ENCODE measurements at places on chromosomes 2 and 18.

- no peak for DNase-seq
These were observed 150.6 kb upstream of the MAPRE2 start for GRCh38 chr18:34890486-34891085.

- DNase-seq, result no peak
These were observed 430.2 kb upstream of the PIK3C3 start for GRCh38 chr18:41524674-41525470.

- DNase-seq, result no peak
These were observed 445.1 kb upstream of the SPRED2 start for GRCh38 chr2:65877331-65878010.

- no peak for DNase-seq
These were observed 56.8 kb downstream of the GTF3C3 start for GRCh38 chr2:196742685-196743084.

GRCh38 chr2:75560022-75560767 lies 544 bp downstream of the EVA1A start:
- peak; percentile 65 for DNase-seq

GRCh38 chr2:159034713-159035112 lies 66.3 kb downstream of the TANC1 start:
- no peak for DNase-seq

- peak; percentile 91 for DNase-seq
These were observed 47.4 kb downstream of the LRRFIP1 start for GRCh38 chr2:237674731-237675276.

GRCh38 chr18:57466307-57466706 lies 31.1 kb downstream of the ONECUT2 start:
- DNase-seq, result no peak

DNA sequence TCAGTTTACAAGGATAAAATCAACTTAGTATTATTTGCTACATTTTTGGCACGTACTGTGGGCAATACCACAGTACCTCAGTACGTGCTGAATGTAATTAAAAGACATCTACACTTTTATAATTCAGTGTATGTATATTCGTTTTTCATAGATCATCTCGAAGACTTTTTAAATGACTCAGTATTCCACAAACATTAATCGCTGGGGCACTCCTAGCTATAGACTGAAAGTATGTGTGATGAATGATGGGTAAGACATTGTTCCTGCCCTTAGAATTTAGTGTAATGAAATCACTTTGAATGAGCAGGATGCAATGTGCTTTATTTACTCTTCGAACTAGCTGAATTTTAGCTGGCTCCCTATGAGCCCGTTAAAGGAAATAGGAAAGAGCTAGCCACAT lies 245.6 kb upstream of the RASGRP3 start:
- DNase-seq, result no peak

- no peak for DNase-seq
These were observed 152.5 kb upstream of the SKOR2 start for GRCh38 chr18:47403949-47404348.

DNA sequence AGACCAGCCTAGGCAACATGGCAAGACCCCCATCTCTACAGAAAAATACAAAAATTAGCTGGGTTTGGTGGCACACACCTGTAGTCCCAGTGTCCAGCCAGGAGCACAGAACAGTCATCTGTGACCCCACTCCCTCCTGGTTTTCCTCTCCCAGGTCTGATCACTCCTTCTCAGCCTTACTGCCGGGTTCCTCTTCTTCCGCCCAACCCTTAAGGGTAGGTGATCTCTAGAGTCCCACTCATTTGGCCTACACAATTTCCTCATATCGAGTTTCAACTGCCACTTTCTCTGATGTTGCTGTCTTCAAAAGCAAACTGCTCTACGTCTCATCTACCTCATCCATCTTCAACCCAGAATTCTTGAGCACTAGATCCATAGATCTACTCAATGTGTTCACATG lies 13.4 kb upstream of the MAT2A start:
- no peak for DNase-seq

- no peak for DNase-seq
These were observed 247.8 kb downstream of the PAX3 start for GRCh38 chr2:222050981-222051380.

DNA sequence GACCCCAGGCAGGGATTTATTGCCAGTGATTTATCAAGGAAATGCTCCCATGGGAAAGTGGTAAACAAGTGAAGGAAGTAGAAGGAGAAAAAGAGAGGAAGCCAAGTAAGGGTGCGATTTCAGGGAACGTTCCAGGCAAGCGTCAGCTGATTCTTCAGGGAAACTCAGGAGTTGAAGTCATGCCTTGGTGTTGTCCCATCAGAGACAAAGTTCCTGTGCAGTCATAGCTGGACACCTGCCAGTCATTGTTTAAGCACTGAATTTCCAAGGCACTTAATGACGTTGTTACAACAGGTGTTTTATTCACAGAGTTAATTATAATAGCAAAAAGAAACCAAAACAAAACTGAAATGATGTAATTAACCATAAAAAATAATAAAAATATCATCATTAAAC lies 381.8 kb upstream of the CRIM1 start:
- peak; percentile 76 for DNase-seq

DNA sequence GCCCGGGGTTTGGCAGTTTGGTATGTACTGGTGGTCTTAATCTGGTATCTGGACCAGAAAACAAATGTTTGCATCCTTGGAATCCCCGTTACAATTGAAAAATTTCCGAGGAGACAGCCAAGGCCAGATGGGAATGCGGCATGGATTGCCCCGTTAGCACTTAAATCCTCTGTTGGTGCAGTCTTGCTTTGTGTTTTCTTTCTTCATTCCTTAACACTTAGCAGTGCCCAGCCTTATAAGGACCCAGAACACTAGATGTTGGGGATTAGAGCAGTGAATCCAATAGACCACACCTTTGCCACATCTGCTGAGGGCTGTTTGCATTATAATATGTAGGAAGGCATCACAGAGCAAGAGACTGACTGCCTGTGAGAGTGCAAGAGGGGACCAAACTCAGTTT lies 12.8 kb upstream of the ZNF532 start:
- DNase-seq, result no peak

GRCh38 chr2:228197504-228197903 lies 16.0 kb upstream of the SPHKAP start:
- DNase-seq, result no peak

DNA sequence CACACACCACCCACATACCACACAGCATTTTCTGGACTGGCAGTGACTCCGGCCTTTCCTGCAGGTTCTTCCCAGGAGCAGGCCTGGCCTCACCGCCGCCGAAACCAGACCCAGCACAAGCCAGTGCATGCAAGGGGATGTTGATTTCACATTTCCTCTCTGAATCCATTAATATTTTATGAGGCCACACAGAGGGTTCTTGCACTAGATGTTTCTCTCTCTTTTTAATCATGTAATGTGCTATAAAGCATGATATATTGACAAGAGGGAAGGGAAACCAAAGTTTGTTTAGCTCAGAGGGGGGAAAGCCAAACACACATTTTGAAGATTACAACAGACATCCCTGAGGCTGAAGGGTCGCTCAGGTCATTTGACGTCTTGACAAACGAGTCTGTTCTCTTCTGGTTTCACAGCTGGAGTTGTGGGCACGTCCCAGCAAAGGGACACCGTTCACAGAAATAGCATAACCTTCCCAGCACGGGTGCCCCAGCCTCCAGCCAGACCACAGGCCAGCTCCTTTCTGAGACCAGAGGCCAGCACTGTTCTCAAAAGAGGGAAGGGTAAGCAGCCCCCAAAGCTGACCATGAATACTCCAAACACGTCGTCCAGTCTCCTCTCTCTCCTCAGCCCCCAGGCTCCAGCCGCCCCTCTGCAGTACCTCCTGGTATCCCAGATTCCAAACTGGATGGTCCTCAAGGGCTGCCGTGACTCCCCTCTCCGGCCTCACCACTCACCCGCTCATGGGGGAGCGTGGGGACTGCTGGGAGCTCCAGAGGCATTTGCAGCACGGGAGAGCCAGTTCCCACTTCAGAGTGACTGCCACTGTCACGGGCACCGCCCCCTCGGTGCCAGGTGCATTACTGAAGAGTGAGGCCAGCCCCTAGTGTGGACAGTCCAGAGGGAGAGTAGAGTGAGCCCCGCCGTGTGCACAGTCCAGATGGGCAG lies 340.3 kb upstream of the SALL3 start:
- DNase-seq, result peak; percentile 16

- no peak for DNase-seq
These were observed 416.1 kb downstream of the ZNF521 start for GRCh38 chr18:24935896-24936295.

GRCh38 chr2:126665483-126665882 lies 9.5 kb downstream of the GYPC start:
- no peak for DNase-seq

DNA sequence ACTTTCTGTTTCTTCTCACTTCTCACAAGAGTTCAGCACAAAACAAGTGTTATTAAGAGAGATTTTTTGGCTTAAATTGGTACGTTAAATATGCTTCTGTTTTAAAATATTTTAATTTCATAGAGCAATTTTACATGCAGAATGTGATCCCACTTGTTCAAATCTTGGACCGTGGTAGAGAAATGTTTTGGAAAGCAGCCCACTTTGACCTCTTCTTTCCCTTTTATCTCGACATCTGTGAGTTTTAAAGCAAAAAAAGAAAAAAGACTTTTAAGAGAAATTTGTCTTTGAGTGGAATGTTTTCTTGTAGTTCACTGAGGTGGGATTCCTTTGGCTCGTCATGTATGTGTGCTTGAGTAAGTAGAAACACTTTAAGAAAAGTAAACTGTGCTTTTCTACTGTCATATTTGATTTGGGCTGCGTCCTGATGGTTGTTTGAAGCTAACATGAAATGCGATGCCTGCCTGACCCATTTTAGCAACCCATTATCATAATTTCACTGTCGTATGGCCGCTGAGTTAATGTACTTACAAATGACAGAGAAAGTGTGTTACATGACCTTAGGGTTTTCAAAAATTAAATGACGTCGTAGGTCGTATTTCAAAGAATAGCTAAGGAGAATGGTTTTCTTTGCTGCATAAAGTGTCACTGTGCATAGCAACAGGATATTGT lies 54.5 kb downstream of the TSHZ1 start:
- no peak for DNase-seq

GRCh38 chr2:71358931-71359671 lies 27.5 kb downstream of the ZNF638 start:
- DNase-seq, result no peak

DNA sequence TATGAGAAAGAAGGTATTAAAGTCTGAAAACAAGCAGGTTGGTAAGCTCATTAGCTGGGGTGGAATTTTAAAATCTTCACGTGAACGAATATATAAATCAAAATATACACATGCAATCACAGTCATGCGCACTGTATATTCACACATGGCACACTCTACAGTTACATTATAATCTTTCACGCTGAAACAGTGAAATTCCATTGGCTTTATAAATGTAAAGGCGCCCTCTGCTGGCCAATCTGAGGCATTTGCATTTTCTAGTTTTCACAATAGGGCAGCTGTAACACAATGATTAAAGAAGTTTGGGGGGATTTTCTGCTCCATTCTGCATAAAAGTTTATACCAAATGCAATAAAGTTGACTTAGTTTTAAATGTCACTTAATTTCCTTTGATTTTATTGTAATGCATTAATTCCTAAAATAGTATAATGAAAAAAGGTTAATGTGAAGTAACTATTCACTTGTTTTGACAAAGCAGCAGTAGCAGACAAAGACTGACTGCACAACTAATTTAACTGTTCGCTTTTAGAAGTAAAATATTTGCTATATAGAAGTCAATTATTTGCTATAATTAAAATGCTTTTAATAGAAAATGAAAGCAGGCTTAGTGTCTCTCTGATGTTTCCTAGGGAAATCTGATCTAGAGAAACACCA lies 17.2 kb downstream of the IFIH1 start:
- DNase-seq, result peak; percentile 34

GRCh38 chr18:56402872-56403516 lies 235.4 kb downstream of the TXNL1 start:
- DNase-seq, result no peak

DNA sequence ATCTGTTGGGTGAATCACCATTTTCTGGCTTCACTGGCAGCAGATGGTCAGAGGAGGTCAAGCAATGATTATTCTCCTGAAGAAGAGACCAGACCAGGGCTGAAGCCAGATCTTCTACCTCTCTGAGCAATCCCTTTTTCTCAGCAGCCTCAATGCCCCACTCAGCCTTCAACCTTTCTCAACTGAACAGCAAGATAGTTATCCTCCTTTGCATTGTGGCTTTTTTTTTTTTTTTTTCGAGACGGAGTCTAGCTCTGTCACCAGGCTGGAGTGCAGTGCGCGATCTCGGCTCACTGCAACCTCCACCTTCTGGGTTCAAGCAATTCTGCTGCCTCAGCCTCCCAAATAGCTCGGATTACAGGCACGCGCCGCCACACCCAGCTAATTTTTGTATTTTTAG lies 50.5 kb downstream of the ZFP36L2 start:
- no peak for DNase-seq

- DNase-seq, result no peak
These were observed 62.5 kb upstream of the ACAA2 start for GRCh38 chr18:49875783-49876182.

GRCh38 chr18:13451661-13452387 lies 233.3 kb downstream of the LDLRAD4 start:
- no peak for DNase-seq

- peak; percentile 34 for DNase-seq
These were observed 15.2 kb downstream of the ACVR2A start for GRCh38 chr2:147860009-147860408.

DNA sequence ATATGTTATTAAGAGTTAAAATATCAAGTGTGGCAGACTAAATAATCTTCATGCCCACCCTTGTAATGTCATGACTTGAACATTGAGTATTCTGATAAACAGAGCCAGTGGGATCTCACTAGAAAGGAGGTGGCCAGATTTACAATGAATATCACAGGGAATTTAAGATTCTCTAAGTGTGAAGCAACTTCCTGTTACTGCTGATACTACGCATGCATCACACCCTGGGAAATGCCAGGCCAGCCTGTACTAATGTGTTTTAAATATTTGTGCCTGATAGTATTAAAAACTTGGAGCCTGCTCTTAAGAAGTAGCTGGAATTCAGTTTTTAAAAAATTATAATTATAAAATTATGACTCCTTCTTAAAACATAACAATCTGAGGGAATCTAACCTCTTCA lies 148.3 kb downstream of the LAMA3 start:
- no peak for DNase-seq

GRCh38 chr2:86073225-86073624 lies 32.5 kb downstream of the POLR1A start:
- no peak for DNase-seq

DNA sequence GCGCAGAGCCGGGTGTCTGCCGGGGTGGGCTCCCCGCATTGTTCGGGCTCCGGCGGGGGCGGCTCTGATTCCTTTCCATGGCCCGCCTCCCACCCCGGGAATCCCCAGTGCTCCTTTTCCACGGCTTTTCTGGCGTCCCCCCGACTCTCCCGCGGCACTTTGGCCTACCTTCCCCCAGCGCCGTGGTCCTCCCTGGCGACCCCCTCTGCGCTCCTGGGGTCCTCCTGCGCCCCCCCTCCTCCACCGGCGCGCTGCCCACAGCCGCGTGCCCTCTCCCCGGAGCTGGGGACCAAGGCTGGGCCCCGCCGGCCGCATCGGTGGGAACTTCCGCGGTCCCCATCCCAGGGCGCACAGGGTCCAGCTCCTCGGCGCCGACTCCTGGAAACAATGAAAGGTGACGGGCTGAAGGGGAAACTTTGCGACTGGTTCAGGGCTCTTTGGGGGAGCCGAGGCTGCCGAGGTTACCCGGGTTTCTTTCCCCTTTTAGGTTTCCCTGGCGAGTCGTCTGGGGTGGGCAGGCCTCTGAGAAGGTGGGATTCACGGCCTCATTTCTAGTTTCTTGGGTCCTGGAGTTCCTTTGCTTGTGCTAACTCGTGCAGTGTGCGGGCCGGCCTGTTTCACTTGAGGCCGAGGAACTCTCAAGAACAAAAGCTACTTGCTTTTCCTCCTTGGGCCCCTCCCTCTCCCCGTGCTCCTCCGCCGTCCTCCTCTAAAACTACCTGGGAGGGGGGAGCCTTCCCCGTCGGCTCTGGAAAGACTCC lies 2.2 kb downstream of the TGIF1 start:
- DNase-seq, result no peak

GRCh38 chr2:201432621-201433393 lies 18.5 kb downstream of the TRAK2 start:
- no peak for DNase-seq
